GM23338 (cell line): ENCODE measurements at places on chromosomes 6 and 20.
A peak's percentile ranks its signal among the peaks of the same experiment; 100 is the strongest.

DNA sequence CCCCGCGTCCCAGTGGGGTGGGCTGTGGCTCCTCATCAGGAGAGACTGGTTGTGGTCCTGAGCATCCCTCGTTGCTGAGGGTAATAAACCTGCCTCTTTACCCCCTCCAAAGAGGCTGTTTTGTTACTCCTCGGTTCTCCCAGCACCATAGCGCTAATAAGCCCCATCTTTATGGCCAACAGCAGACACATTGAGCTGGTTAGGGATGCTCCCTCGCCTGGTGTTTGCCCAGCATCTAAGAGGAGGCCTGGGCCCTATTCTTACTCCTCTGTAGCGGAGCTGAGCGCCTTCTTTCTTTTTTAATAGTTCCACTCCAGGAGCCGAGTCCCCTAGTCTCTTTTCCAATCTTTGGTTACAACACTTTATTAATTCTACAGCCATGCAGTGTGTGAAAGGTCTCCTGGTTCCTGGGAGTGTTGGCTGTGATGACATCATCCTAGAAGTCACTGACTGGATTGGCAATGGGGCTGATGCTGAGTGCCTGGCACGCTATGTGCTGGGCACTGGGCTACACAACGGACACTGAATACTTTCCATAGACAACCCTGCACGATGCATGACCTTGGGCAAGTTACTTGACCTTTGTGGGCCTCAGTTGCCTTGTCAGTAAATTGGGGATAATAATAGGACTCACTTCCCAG is 50.6 kb upstream of the CCDC167 start:
- no peak for DNase-seq

GRCh38 chr6:125858427-125859320 is 67.9 kb downstream of the NCOA7 start:
- DNase-seq, result peak; percentile 96

DNA sequence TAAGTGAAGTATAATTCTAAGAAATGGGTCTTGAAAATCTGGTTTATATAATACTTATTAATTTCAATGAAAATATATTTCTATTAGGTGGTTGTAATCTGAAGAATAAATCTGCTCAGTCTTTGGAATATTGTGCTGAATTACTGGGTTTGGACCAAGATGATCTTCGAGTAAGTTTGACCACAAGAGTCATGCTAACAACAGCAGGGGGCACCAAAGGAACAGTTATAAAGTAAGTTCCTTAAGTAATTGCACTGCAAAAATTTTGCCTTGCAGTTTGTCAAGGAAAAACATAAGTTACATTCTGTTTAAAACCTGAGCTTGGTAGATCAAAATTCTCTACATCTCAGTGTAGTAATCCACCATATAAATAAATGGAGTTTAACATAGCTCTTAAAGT is 106.0 kb downstream of the MYO6 start:
- peak; percentile 87 for DNase-seq

- DNase-seq, result no peak
Measured at GRCh38 chr20:44279228-44279627, 31.8 kb downstream of the FITM2 start.

DNA sequence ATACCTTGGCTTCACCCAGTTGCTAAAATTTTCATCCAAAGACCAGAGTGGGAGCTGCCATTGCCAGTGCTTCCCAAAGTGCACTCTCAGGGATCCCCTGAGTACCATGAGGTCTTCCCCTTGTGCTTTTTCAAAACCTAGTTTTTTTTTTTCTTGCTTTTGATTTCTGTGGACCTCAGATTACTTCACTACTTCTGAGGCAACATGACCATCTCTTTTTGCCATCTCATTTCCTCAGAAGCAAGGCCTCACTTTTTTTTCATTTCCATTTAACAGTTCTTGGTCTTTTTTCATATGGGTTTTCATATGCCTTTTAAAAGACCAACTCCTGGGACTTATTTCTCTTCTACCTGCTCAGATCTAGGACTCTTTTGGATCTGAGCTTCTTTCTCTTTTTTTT is 64.1 kb upstream of the MMS22L start:
- DNase-seq, result no peak

- DNase-seq, result no peak
Measured at GRCh38 chr6:31412506-31412905, 9.1 kb downstream of the MICA start.

DNA sequence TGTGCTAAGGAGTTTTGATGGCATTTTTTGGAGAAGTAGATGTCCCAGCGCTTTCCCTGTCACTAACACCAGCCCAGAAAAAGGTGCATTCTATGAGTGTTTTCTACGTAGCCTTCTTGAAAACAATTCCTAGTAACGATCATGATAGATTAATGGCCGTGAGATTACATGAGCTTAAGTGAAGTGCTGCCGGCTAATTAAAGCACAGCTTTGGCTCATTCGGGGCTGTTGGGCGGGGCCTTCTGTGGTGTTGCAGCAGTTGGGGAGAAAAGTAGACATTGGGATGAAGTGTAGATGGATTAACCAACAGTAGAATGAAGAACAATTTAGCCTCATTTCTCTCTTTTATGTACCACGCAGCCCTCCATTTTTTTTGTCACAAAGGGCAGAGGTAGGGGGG is 20.8 kb upstream of the TRAF3IP2 start:
- no peak for DNase-seq
